ENCODE measurements at places on chromosomes 12 and 14.

GRCh38 chr14:33940561-33941011, 10.3 kb downstream of the EGLN3 start:
- no peak for DNase-seq

DNA sequence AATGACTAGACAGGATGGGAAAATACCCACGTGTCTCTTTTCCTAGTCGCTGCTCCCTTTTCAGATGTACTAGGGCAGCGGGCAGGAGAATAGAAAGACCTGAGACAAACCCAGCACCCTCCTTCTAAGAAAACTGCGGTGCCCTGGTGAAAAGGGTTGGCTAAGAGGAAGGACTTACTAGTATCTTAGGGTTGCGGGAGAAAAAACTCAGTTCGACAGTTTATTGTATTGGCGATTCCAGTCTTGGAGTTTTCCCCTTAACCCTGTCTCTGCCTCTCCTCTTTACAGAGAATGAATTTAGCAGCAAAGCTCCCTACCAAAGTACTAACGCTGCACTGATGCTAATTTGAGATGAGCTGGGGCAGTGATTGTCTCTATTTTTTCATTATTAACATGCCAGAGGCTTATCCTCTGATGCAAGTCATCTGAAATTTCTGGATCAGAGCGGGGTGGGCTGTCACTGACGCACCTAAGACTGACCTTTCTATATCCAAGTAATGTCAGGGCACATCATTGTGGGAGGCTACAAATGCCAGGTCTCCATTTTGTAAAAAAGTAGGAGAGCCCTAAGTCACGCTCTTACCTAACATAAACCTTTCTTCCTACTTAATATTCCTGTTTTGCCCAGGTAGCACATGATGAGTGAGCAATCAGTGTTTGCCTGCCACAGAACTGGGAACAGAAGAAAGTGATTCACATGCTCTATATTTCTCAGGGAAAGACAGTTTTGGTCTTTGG, 916 bp upstream of the PAWR start:
- DNase-seq, result no peak

DNA sequence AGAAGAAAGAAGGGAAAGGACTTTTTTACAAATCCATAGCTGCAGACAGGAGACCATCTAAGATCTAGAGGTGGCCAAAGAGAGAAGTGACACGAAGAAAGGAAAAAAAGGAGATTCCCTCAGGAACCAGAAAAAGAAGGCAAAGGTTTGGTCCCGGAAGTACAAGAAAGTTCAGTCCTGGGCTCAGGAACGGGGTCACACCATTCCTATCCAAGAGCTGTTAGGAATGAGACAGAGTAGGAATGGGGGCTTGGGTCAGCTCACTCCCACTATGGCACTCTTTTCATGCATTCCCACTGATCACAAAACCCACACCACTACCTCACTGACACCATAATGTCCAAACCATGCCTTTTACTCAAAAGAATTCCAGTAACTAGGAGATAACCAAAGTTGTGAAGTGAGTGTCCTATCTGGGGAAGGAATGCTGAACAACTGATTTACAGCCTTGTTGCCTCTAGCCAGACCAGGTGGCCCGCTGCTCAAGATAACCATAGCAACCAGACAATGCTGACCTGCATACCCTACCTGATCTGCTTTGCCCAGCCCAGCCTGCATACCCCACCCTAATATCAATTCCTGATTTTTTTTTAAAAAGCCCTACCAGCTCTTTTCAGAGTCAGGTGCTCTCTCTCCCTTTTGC, 8.4 kb downstream of the PPP2R3C start:
- no peak for DNase-seq

DNA sequence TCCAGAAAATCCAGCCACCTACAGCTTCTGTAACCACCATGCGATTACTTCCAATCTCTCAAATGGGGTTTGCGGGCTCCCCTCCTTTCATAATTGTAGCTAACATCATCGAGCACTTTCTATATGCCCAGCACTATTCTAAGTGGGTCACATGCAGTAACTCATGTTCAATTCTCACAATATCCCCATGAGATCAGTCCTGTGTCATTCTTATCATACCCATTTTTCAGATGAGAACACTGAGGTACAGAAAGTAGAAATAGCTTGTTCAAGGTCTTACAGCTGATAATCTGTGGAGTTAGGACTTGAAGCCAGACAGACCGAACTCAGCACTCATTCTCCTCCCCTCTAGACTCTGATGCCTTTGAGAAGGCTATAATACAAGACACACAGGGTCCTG, 74.9 kb downstream of the EID3 start:
- DNase-seq, result no peak

GRCh38 chr14:89955022-89955744, 544 bp upstream of the TDP1 start:
- no peak for DNase-seq

GRCh38 chr12:5201554-5202218, 158.0 kb downstream of the KCNA5 start:
- no peak for DNase-seq

- no peak for DNase-seq
Observed at GRCh38 chr14:50530358-50530757, 2.0 kb downstream of the MAP4K5 start.

DNA sequence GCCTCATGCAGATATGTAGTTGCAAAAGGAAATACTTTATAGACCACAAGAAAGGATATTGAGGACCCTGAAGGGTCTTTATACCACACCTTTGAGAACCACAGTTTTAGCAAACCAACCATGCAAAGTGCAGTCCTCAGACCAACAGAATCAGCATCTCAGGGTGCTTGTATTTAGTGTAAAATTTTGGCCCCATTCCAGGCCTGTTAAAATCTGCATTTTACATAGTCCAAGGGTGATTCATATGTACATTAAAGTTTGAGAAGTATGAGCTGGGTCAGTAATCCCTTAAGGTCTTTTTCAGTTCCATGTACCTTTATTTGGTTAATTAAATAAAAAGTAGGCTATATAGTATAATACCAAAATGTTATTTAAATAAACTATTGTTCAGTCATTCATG, 91.2 kb downstream of the WNK1 start:
- no peak for DNase-seq

GRCh38 chr14:96790706-96791105, 6.5 kb upstream of the VRK1 start:
- DNase-seq, result no peak

DNA sequence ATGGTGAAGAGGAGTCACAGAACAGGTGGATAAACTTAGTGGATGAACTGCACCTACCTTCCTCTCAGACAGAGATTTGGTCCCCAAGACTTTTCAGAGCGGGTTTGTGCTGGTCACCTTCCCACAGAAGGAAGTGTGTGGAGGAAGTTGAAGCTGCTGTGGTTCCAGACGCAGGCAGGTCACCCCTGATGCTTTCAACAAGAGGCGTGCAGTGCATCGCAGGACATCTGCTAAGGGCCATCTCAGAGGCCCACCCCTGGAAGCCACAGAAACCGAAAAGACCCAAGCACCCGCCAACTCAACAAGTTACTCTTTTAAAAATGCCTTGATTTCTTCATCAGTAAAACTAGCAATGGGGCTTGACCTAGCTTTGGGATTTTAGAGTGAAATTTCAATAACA, 1.0 kb upstream of the GPX2 start:
- DNase-seq, result no peak

DNA sequence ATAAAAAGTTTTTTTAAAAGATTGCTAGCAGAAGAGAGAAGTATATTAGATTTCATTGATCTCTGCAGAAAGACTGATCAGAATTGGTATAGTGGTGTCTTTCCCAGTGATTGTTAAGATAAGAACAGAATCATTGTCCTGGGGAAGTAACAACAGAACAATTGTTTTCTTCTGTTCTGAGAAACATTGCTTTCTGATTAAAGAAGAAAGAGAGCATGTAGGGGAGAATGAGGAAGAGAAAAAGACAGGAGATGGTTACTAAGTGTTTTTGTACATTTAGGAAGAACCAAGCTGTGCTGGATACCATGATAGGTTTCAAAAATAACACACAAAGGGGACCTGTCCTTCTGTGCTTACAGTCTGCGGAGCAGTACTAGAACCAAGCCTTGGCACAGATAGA, 5.0 kb downstream of the USP30 start:
- DNase-seq, result no peak

- no peak for DNase-seq
Observed at GRCh38 chr12:124160097-124160756, 134.7 kb upstream of the RFLNA start.

- no peak for DNase-seq
Observed at GRCh38 chr14:30016002-30016401, 88.4 kb upstream of the PRKD1 start.

GRCh38 chr12:27480016-27480415, 33.5 kb downstream of the SMCO2 start:
- DNase-seq, result no peak

Data from T-helper 9 cell (primary cell).